Dermis blood vessel endothelial cell (primary cell): ENCODE measurements at places on chromosomes 4 and X. TPM values are rescaled to one million over a fixed set of nuclear protein-coding genes. Genes with fewer than 3 reads are reported as not detected.

DNA sequence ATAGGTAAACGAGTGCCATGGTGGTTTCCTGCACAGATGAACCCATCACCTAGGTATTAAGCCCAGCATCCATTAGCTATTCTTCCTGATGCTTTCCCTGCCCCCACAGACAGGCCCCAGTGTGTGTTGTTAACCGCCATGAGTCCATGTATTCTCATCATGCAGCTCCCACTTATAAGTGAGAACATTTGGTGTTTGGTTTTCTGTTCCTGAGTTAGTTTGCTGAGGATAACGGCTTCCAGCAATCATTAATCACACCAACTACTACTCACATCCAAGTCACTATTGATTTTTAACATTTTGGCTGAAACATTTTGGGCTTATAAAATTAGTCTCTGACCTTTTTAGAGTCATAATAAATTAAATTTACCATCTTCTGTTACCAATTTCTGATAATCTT lies 205.3 kb downstream of the SPOCK3 start:
- DNase-seq, result no peak

GRCh38 chr4:84583876-84584380 lies 1.0 kb downstream of the CDS1 start:
- DNase-seq, result no peak

DNA sequence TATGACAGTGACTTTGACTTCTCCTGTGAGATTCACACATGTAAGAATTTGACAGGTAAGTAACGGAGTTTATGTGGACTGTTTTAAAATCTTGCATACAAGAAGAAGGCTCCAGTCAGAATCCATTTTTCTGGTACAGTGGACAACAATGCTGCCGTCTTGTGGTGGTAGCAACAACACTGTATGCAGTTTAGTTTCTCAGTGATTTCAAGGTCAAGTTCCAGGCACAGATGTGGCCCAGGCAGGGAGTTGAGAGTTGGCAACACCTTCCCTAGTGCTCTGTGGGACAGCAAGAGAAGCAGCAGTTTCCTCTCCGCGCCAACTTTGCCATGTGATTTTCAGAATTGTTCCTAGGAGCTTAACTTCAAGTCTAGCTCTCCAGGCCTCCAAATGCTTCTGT lies 56.0 kb upstream of the STPG2 start:
- DNase-seq, result no peak

DNA sequence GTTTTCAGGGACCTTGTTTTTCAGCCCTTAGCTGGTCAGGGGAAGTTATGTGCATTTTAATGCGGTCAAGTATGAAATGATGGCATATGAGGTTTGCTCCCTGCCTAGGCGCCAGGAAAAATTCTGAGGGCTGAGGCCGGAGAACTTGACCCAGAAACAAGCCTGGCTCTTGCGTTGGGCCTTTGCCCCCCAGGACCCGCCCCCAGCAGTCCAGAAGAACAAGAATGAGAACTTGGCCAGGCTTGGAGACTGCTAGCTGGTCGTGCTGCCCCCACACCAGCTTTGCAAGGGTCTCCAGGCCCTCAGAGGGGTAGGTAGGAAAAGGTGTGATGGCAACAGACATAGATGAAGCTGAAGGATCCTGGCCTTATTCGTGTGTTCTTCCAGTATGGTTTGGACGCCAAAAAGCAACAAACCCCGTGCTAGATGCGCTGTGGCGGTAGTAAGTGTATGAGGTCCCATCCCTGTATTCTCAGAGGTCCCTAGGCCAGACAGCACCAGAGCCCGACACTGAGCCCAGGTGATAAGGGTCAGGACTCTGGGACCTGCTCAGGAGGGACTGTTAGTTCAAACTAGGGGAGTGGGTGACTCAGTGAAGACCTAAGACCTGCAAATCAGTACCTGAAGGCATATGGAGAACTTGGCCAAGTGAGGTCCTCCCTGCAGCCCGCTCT lies 10.5 kb downstream of the NKX3-2 start:
- no peak for DNase-seq

GRCh38 chrX:10233696-10234095 lies 76.9 kb downstream of the CLCN4 start:
- DNase-seq, result no peak

GRCh38 chr4:19615086-19615689 lies 636.5 kb upstream of the SLIT2 start:
- DNase-seq, result no peak

- DNase-seq, result peak; percentile 14
Measured at GRCh38 chrX:133985164-133985966, at the start of gene GPC3. TSS of gene GPC3 (minus strand) at chrX:133985594.

GRCh38 chr4:123555807-123556273 lies 159.2 kb downstream of the SPRY1 start:
- DNase-seq, result no peak

- DNase-seq, result no peak
Measured at GRCh38 chrX:35557916-35558315, 240.2 kb upstream of the MAGEB16 start.

DNA sequence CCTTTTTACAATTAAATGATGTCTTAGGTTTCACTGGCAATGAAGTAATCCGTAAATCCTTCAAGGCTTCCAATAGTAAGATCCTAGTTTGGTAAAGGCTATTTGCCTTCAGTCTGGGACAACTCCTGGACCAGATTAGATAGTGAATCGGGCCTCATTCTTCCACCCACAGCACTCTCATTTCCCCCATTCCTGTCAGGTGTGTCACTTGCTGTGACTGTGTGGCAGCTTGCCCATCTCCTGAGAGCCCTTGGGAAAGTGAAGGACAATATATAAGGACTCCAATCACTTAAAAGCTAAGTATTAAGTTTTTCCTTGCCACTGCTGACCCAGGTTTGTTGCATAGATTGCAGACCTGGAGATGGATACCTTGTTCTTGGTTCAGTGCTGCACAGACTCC lies 3.3 kb upstream of the GASK1B start:
- no peak for DNase-seq

DNA sequence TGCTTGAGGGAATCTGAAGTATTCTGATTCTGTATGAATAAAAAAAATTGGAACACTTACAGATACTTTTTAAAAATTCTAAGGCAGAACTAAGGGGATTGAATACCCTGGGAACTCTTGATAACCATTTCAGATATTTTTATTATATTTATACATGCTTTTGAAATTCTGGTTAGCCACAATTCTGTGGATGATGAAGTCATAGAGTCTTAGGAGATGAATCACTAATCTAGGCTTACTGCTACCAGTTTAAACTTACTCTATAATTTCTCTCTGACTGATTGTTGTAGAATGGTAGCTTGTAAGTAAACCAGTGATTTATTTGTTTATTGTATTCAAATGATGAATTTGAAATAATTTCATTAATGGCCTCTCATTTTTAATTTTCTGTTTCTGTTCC lies 11.4 kb upstream of the SLAIN2 start:
- DNase-seq, result peak; percentile 52

DNA sequence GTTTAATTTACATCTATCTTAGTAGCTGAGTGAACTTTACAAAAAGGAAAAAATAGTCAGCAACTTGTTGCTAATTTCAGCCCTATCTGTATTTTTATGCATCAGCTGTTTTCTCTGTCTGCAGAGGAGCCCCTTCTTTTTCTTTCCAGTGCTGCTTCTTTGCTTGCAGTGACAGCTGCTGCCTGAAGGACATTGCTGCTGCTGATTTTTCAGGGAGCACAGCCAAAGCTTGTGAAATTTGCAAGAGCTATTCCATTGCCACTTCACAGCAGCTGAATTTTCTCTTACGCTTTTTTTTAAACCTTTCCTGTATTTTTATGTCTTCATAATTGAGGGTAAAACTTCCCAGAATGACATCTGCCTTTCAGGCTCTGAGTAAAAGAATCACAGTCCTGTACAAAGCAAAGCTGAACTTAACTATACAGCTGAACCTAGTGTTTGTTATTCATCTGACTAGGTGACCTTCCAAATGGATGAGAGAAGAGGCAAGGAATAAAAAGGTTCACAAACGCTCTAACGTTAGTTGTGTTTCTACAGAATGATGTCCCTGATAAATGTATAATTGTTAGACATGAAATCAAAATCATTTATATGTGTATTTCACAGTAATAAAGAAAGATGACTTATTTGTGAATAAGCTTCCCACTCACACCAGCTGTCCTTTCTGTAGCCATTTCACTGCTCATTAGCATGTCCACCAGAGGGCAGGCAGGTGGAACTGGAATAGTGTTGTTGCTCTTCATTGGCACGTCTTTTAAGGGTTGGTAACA lies 541.4 kb downstream of the ADGRL3 start:
- no peak for DNase-seq

- DNase-seq, result no peak
Measured at GRCh38 chr4:95217197-95217596, 331.6 kb downstream of the UNC5C start.

The CA5B gene
- total RNA-seq, result 1.5 and 2.7 TPM in 2 replicates

The CXorf49 gene
- total RNA-seq, result not detected in 2 replicates

The TLR10 gene
- total RNA-seq, result not detected in 2 replicates
